ENCODE measurements at places on chromosomes 7 and 10. TPM values are rescaled to one million over a fixed set of nuclear protein-coding genes. Genes with fewer than 3 reads are reported as not detected.
A peak's percentile ranks its signal among the peaks of the same experiment; 100 is the strongest.

The ANXA8 gene
- total RNA-seq = not detected

GRCh38 chr10:69756279-69756678, 45.4 kb upstream of the COL13A1 start:
- no peaks in the 10 kb centered on the region for H3K4me1 ChIP-seq
- no peaks in the 10 kb centered on the region for H3K36me3 ChIP-seq
- no peak overlapping the region for H3K27ac ChIP-seq
- H3K4me3 ChIP-seq = no peak overlapping the region
- no peak for DNase-seq

The SLC13A4 gene
- total RNA-seq = not detected

DNA sequence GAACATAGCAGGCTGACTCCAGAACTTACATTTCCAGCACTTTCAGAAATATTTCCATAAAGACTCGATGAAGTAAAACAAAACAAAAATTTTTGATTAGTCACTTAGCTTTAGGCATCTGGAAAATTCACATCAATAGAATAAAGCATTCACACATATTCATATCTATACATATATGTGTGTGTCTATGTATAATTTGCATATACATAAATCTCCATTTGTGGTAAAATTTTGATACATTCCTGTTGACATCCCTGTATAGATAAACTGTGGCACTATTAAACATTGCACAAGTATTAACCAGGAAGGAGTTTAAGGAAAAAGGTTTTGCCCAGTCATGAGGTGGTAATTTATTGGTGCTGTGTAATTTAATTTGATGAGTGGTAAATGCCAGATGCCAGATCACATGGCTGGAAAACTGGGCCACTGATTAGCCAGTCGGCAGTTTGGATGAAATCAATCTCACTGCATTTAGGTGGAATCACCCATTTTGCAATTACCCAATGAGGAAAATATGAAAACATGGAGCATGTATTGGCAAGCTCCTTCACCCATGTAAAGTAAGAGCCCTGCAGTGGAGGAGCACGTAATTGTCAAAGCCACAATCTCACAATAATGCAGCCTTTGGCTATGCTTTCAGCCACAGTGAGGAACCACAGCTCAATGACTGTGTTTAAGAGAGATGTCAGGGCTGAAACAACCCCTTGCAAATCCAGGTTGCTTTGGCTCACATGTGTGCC, 294.6 kb downstream of the RNLS start:
- no peak for DNase-seq
- no peaks in the 10 kb centered on the region for H3K36me3 ChIP-seq
- no peak overlapping the region for H3K27ac ChIP-seq
- no peaks in the 10 kb centered on the region for H3K27me3 ChIP-seq
- no peaks in the 10 kb centered on the region for H3K4me1 ChIP-seq

- no peak for DNase-seq
- no peak overlapping the region for H3K4me3 ChIP-seq
- no peaks in the 10 kb centered on the region for H3K27me3 ChIP-seq
- H3K36me3 ChIP-seq = no peaks in the 10 kb centered on the region
- no peak overlapping the region for H3K27ac ChIP-seq
- H3K4me1 ChIP-seq = no peaks in the 10 kb centered on the region
These were observed 102.1 kb downstream of the AUTS2 start for GRCh38 chr7:69700331-69700730.

The BTBD16 gene
- total RNA-seq = not detected

DNA sequence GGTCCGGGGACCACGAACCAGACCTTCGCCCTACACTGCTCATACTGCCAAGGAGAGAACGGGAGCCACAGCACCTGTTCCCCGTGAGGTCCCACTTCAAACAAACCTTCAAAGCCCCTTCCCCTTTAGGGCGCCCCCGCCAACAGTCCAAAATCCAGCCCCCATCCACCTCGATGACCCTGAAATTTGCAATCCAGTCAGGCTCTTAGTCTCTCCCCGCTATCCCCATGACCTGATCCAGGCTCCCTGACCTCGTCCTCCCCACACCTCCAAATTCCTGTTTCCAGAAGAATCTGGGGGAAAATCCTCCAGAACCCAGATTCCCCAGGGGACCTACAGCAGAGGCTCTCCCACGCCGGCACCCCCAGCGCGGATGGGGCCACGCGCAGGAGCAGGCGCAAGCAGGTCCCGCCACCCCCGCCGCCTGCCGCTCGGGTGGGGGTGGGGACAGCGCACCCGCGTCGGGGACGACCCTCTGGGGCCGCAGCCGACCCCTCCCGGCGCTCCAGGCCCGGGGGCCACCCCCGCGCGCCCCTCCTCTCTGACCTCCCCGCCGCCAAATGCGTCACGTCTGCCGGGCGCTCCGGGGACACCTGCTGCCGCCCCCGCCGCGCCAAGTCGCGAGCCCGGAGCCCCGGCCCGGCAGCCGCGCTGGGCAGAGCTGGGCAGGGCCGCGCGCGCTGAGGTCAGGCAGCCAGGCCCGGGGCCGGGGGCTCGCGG, 753 bp downstream of the CAMK2B start:
- H3K27ac ChIP-seq = no peak overlapping the region
- H3K4me3 ChIP-seq = no peak overlapping the region
- H3K27me3 ChIP-seq = peaks cover 51% of the 10 kb centered on the region

- H3K4me3 ChIP-seq = no peak overlapping the region
These were observed 28.0 kb upstream of the COMTD1 start for GRCh38 chr10:75263806-75264205.

GRCh38 chr7:44958645-44959344, 20.0 kb downstream of the MYO1G start:
- no peaks in the 10 kb centered on the region for H3K4me1 ChIP-seq
- no peaks in the 10 kb centered on the region for H3K36me3 ChIP-seq
- H3K4me3 ChIP-seq = no peak overlapping the region
- H3K27ac ChIP-seq = no peak overlapping the region
- peaks cover 17% of the 10 kb centered on the region for H3K27me3 ChIP-seq

The TAS2R38 gene
- not detected for total RNA-seq

- peak overlapping the region; percentile 34 for H3K4me3 ChIP-seq
- no peaks in the 10 kb centered on the region for H3K27me3 ChIP-seq
- H3K4me1 ChIP-seq = peaks cover 4% of the 10 kb centered on the region
- H3K27ac ChIP-seq = peak overlapping the region; percentile 79
These were observed 631 bp upstream of the PRKRIP1 start for GRCh38 chr7:102395592-102395872.

The OR6B1 gene
- total RNA-seq = not detected

The SPDYE5 gene
- total RNA-seq = not detected

GRCh38 chr7:43799605-43800004, 41.1 kb downstream of the BLVRA start:
- no peak overlapping the region for H3K4me3 ChIP-seq
- no peaks in the 10 kb centered on the region for H3K36me3 ChIP-seq
- no peaks in the 10 kb centered on the region for H3K4me1 ChIP-seq
- DNase-seq = no peak
- no peak overlapping the region for H3K27ac ChIP-seq
- no peaks in the 10 kb centered on the region for H3K27me3 ChIP-seq

GRCh38 chr10:43282881-43283280, 16.0 kb upstream of the RASGEF1A start:
- DNase-seq = no peak
- no peak overlapping the region for H3K27ac ChIP-seq
- no peaks in the 10 kb centered on the region for H3K4me1 ChIP-seq
- no peak overlapping the region for H3K4me3 ChIP-seq
- peaks cover 47% of the 10 kb centered on the region for H3K27me3 ChIP-seq

GRCh38 chr7:74183653-74184450, 9.7 kb downstream of the EIF4H start:
- DNase-seq = no peak
- H3K4me3 ChIP-seq = no peak overlapping the region
- H3K27ac ChIP-seq = no peak overlapping the region

GRCh38 chr7:1323178-1324027, 90.7 kb downstream of the UNCX start:
- peaks cover 54% of the 10 kb centered on the region for H3K27me3 ChIP-seq
- DNase-seq = no peak
- no peak overlapping the region for H3K4me3 ChIP-seq
- no peak overlapping the region for H3K27ac ChIP-seq
- no peaks in the 10 kb centered on the region for H3K4me1 ChIP-seq

GRCh38 chr7:122302761-122303530, 1.6 kb downstream of the FEZF1 start:
- no peak overlapping the region for H3K4me3 ChIP-seq
- H3K36me3 ChIP-seq = no peaks in the 10 kb centered on the region
- DNase-seq = no peak
- no peak overlapping the region for H3K27ac ChIP-seq

DNA sequence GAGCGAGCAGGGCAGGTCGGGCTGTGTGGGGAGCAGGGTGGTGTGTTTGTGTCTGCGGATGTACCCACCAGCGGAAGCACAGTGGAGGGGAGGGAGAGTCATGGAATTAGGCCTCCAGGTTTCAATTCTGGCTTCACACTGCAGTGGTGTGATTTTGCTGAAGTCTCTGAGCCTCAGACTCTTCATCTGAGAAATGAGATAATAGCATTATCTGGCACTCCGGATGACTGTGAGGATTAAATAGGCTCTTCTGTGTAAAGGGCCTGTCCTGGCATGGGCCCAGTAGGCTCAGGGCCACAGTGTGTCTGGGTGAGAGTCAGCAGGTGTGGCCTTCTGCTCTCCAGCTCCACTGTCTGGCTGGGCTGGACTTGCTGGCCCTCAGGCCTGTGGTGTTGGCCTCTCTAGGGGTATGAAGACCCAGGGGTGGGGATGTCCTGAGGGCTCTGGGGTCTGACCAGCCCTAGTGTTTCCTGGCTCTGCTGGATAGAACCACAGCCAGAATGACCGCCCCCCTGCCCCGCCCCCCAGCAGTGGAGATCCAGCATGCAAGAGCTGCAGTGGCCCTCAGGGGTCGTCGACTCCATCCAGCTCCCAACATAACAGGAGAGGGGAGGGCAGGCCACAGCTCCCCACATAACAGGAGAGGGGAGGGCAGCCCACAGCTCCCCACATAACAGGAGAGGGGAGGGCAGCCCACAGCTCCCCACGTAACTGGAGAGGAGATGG, 178.6 kb downstream of the RPS24 start:
- H3K4me3 ChIP-seq = no peak overlapping the region
- DNase-seq = no peak
- H3K27ac ChIP-seq = no peak overlapping the region
- H3K4me1 ChIP-seq = peaks cover 11% of the 10 kb centered on the region
- H3K27me3 ChIP-seq = no peaks in the 10 kb centered on the region
- H3K36me3 ChIP-seq = no peaks in the 10 kb centered on the region

DNA sequence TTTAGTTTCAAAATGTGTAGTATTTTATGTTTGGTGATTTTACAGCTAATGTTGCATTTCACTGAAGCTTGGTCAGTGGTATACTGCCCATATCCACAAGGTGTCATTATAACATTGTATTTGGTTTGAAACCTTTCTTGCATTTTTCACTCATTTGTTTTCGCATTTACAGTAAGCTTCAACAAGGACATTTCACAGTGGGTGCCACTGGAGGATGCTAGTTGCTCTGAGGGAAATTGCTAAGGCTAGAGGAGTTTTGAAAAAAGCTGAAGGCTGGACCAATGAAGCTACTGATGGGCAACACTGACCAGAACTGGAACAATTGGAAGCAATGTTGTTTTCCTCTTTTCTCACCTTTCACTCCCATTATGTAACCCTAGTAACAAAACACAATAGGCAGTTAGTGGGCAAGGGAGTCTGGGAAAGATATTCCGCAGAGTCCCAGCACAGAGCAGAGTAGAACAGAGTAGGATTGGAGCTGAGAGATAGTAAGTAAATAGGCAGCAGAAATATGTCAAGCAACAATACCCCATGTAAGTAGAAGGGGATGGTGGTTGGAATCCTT, 23.6 kb upstream of the SRI start:
- H3K27me3 ChIP-seq = no peaks in the 10 kb centered on the region
- DNase-seq = no peak
- H3K27ac ChIP-seq = no peak overlapping the region
- H3K36me3 ChIP-seq = no peaks in the 10 kb centered on the region
- no peaks in the 10 kb centered on the region for H3K4me1 ChIP-seq
- H3K4me3 ChIP-seq = no peak overlapping the region

- no peaks in the 10 kb centered on the region for H3K27me3 ChIP-seq
- no peak for DNase-seq
These were observed 49.0 kb upstream of the TNRC18 start for GRCh38 chr7:5472432-5473315.

DNA sequence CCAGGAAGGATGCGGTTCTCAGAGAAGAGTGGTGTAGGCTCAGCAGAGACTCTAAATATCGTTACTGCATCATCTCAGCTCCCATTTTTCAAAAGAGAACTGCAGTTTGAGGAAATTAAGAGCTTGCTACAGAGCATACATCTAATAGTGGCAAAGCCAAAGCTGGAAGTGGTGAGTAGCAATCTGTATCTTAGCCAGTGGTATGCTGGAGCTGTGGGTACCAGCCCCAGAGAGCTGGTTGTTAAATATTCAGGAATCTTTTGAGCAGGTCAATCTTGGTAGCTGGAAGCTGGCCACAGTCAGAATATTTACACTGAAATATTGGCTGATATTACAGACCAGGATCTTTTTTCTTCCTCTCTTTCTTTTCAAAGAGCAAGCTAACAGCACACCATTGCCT, 88.4 kb upstream of the STEAP1B start:
- H3K27me3 ChIP-seq = no peaks in the 10 kb centered on the region
- DNase-seq = no peak
- no peak overlapping the region for H3K27ac ChIP-seq
- H3K4me1 ChIP-seq = no peaks in the 10 kb centered on the region
- H3K4me3 ChIP-seq = no peak overlapping the region
- no peaks in the 10 kb centered on the region for H3K36me3 ChIP-seq

DNA sequence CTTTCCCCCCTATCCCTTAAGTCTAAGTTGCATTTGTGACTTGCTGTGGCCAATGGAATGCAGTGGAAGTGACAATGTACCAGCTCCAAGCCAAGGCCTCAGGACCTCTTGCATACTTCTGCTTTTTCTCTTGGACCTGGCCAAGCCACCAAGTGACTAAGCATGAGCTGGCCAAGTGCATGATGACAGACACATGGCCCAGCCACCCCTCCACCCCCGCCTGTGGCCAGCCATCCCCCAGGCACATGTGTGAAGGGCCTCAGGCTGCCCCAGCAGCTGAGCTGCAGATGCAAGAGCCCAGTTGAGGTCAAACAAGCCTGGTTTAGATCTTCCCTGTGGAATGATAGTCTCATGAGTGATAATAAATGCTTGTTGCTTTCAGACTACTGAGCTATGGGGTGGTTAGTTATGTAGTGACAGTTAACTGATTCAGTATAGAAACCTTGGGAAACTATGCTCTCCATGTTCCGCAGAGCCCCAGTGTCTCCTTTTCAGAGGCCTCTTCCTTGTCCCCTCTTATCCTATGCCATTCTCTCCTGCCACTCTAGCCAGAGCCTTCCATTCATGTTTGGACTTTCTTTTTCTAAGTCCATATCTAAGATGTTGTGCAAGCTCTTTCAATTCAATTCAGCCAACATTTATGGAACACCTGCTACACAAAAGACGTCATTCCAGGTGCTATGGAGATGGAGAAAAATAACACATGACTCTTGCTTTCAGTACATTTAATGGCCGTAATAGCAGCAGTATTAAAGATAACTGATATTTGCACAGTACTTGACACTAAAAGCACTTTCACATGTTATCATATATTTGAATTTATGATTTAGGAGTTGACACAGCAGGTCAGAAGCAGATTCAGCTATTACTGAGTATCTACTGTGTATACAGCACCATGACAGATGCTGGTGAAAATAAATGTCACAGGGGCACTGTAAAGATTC, 55.5 kb upstream of the LOXL4 start:
- no peaks in the 10 kb centered on the region for H3K27me3 ChIP-seq
- no peak overlapping the region for H3K27ac ChIP-seq
- H3K36me3 ChIP-seq = no peaks in the 10 kb centered on the region
- peak; percentile 29 for DNase-seq
- peaks cover 5% of the 10 kb centered on the region for H3K4me1 ChIP-seq

- H3K36me3 ChIP-seq = no peaks in the 10 kb centered on the region
- DNase-seq = no peak
- H3K4me3 ChIP-seq = no peak overlapping the region
- H3K4me1 ChIP-seq = no peaks in the 10 kb centered on the region
These were observed 216.1 kb downstream of the CCDC3 start for GRCh38 chr10:12785415-12785831.
